NCI-H446 treated with DMSO at 0.1 percent for 48 hours (cell line): ENCODE measurements at places on chromosomes 11 and 22.

DNA sequence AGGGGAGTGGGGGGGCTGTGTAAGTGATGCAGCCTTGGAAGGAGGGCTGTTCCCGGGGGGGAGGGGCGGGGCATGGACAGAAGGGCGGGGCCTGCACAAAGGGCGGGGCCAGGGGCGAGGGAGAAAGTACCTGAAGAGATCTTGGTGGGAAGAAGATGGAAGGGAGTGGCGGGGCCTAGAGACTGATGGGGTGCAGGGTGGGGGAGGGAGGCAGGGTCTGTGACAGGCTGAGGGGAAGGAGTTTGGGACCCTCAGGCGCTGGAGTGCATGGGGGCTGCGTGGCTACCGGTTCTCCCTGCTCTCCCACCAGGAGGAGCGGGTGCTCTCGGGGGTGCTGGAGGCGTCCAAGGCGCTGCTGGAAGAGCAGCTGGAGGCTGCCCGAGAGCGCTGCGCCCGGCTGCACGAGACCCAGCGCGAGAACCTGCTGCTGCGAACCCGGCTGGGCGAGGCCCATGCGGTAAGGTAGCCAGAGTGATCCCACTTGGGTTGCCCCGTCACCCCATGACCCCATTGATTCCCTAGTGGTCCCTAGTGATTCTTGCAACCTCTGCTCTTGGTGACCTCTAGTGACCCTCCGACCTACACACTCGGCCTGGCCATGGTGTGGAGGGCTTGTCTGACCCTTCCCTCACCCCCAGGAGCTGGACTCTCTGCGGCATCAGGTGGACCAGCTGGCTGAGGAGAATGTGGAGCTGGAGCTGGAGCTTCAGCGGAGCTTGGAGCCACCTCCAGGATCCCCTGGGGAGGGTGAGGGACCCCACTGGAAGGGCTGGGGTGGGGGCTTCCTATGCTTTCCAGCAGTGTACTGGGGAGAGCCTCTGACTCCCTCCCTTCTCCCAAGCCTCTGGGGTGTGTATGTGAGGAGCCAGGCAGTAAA lies 3.1 kb downstream of the CCDC88B start:
- no peak for DNase-seq

GRCh38 chr11:112880495-112880894 lies 80.7 kb upstream of the NCAM1 start:
- DNase-seq: no peak

DNA sequence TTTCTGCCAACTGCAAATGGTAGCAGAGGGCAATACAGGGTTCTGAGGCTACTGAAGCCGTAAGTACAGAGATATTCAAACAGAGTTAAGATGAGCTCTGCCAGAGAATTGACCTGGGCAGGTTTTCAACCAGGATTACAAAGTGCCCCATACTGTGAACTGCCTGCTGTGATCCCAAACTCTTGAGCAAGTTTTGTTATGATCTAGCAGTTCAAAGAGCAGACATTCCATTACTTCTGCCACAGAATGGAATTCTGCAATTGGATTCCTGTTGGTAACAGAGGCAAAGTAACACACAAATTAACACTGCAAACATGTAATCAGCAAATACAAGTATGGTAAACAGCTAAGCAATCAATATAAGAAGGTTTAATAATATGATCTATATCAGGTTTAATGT lies 31.2 kb downstream of the ALG9 start:
- DNase-seq: no peak

GRCh38 chr11:25920356-25920755 lies 411.6 kb upstream of the ANO3 start:
- no peak for DNase-seq

DNA sequence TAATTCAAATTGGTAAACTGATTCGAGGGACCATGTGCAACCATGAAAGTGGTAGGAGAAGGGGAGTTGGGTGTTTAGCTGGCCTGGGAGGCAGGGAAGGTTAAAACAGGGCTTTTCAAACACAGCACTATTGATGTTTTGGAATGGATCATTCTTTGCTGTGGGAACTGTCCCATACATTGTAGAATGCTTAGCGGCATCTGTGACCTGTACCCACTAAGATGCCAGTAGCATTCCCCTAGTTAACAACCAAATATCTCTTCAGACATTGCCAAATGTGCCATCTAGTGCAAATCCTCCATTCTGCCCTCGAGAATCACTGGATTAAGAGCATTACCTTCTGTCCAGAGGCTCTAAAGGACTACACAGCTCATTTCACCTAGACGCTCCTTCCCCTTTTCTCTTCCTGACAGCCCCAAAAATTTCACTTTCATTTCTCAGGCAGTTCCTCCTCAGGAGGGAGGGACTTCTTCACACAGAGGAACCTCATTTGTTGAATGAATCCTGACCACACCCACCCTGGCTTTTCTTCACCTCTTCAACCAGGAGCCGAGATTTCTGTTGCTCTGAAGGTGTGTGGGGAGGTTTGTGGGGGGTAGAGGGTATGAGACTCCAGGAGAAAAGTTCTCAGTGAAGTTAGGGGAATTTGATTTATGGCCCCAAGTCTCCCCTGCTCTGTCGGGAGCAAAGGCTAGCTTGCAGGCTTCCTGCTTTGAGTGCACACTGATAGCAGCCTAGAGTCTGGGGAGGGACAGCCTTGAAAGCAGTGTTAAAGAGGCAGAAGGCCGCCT lies at the start of gene TRIM34:
Gene TRIM34, plus strand, starts transcription at position 513 of the 791 bp plus-strand sequence. CDS start 7,331 bp downstream, outside the sequence.
- no peak for DNase-seq

DNA sequence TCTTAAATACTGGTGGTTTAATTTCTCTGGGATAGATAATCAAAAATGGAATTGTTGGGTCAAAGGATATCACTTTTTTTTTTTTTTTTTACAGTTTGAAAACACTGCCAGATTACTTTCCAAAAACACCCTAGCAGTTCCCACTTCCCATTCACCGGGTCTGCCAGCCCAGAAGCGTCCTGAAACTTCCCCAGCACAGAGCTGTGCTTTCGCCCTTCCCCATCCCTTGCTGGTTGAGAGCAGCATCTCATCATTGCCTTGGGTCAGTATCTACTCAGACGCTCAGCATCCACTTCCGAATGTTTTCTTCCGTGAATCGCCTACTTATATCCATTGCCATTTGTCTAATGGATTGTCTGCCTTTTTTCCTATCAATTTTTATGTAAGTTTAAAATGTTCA lies 5.5 kb downstream of the CERK start:
- no peak for DNase-seq

GRCh38 chr22:35482974-35483373 lies 57.7 kb upstream of the RASD2 start:
- no peak for DNase-seq

- DNase-seq: no peak
Measured at GRCh38 chr11:77436506-77436905, 37.4 kb downstream of the PAK1 start.

GRCh38 chr22:42596863-42597530 lies 17.7 kb downstream of the POLDIP3 start:
- DNase-seq: no peak

- DNase-seq: no peak
Measured at GRCh38 chr11:69482322-69482721, 859 bp downstream of the LINC01488 start.

GRCh38 chr22:29336751-29337490 lies 21.4 kb upstream of the RASL10A start:
- no peak for DNase-seq

GRCh38 chr11:61022311-61023085 lies 51.0 kb downstream of the CD6 start:
- no peak for DNase-seq

DNA sequence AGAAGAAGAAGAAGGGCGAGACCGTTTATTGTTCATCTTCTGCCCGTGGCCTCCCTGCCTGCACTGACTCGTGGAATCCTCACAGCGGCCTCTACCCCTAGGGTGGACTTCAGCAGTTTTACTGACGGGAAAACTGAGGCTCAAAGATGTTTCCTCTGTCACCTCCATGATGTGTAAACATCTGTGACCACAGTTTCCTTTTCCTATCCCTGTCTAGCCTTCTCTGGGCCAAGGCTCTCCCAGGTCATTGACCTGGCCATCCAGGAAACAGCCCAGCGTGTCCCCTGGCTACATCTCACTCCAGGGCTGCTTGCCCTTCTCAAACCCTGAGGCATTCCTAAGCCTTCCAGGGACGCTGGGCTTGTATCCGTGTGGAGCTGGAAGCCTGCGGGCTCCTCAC lies 49.0 kb upstream of the GCAT start:
- no peak for DNase-seq

DNA sequence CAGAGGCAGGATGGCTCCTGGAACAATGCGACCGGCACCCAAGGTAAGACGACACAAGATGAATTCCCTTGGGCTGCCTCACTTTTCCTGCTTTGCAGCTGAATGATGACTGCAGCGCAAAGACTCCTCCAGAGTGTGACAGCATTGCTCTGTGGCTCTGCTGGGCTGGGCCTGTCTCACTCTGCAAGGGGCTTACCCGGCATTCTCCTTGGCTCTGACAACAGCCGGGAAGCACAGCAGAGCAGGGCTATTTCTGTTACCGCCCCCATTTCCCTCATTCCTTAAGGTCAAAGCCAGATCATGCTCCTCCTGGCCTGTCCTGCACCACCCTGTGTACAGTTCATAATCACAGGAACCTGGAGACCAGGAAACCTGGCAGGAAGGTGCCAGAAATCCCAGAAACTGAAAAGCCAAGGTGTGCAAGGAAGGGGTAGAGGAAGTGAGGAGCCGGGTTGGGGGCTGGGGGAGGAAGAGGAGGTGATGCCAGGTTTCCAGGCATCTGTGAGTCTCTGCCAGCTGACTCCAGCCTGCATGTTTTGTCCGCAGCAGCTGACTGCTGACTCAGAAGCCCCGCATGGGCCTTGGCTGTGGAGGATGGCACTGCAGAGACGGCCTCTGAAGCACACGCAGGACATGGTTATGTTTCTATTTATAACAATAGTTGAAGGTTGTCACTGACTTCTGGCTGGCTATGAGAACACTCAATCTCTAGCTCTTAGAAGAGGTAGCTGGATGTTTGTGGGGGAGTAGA lies 113.6 kb downstream of the MICAL3 start:
- peak; percentile 24 for DNase-seq

GRCh38 chr11:76493626-76494539 lies 49.1 kb downstream of the EMSY start:
- no peak for DNase-seq

GRCh38 chr11:116510886-116511650 lies 261.7 kb downstream of the BUD13 start:
- DNase-seq: no peak

DNA sequence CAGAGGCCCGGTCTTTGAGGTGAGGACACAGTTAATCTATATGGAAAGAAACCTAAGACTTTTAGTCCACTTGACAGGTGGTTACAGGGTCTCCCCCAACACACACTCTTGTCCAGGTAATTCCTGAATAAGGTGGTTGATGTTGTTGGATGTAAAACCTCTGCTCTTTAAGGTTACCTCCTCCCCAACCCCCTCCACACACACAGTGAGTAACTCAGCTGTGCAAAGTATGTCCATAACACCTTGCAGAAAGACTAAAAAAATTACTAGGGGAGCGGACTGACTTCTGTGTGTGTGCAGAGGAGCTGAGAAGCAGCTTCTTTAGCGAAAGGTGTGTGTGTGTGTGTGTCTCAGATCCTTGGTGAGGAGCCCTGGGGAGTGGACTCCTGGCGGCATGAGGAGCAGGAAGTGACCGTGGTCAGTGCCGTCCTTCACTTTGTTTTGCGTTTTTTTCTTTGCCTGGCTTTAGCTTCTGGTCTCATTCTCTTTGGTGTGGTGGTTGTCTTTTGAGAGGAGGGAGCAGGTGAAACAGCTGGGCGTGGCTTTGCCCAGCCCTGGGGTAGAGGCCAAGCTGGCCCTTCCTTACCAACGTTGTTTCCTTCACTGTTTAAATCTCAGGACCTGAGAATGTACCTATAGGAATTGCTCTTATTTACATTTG lies 1.7 kb downstream of the ZBED4 start:
- DNase-seq: no peak

DNA sequence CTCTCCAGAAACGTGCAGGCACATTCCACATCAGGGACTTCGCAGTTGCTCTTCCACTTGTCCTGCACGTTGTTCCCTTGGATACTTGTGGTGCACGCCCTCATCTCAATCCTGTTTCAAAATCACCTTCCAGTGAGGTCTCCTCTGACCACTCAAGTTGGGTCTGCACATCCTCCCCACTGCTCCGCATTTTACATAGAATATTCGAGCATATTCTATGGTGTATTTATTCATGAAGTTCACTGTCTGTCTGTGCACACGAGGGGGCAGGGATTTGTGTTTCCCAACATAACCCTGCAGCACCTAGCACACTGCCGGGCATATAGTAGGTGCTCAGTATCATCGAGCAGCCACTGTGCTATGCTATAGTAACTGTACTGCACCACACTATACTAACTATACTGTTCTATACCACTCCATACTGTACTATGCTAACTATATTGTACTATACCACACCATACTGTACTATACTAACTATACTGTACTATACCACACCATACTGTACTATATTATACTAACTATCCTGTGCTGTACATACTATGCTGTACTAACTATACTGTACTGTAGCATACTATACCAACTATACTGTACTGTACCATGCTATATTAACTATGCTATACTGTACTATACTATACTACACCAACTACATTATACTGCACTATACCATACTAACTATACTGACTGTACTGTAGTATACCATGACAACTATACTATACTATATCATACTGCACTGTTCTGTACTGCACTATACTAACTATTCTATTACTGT lies 30.3 kb downstream of the ELF5 start:
- DNase-seq: no peak

DNA sequence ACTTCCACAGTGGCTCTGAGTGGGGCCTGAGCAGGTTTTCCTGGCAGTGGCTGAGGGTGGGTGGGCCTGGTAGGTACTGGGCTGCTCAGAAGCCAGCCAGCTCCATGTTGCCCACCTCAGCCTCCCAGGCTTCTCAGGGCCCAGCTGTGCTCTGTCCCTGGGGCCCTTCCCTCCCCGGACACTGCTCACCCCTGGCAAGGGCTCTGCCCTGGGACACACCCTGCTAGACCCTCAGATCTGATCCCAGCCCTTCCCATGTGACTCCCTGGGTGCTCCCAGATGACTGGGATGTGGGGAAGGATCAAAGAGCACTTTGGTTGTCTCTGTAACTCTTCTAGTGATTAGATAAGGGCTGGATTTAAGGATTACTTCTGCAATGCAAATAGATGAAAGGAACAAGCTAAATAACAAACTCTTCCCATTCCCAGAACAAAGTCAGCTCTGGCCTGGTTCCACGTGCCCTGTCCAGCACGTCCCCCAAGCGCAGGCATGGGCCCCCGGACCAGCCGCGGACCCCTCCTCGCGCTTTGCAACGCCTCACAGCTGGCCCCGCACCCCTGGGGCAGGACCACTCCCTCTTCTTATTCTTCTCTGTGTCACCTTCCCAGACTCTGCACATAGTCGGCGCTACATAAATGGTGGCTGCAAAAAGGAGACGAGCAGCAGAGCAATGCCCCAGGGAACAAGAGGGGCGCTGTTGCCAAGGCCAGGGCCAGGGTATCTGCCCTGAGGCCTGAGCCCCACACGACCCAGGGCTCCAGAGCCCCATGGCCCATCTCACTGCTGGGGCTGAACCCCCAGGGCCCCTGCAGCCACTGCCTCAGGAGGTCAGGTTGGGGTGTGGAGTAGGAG lies 5.7 kb upstream of the KRTAP5-6 start:
- no peak for DNase-seq

GRCh38 chr11:113841691-113842090 lies 33.7 kb downstream of the USP28 start:
- DNase-seq: no peak

GRCh38 chr22:21945453-21946261 lies 7.0 kb downstream of the PPM1F start:
- DNase-seq: no peak

- DNase-seq: no peak
Measured at GRCh38 chr11:122494221-122494620, 161.3 kb upstream of the UBASH3B start.
